ENCODE measurements at places on chromosomes 3 and 15.

- no peak for DNase-seq
Measured at GRCh38 chr3:30538791-30539190, 67.6 kb upstream of the TGFBR2 start.

GRCh38 chr15:93820566-93820965, 410.8 kb upstream of the MCTP2 start:
- no peak for DNase-seq

DNA sequence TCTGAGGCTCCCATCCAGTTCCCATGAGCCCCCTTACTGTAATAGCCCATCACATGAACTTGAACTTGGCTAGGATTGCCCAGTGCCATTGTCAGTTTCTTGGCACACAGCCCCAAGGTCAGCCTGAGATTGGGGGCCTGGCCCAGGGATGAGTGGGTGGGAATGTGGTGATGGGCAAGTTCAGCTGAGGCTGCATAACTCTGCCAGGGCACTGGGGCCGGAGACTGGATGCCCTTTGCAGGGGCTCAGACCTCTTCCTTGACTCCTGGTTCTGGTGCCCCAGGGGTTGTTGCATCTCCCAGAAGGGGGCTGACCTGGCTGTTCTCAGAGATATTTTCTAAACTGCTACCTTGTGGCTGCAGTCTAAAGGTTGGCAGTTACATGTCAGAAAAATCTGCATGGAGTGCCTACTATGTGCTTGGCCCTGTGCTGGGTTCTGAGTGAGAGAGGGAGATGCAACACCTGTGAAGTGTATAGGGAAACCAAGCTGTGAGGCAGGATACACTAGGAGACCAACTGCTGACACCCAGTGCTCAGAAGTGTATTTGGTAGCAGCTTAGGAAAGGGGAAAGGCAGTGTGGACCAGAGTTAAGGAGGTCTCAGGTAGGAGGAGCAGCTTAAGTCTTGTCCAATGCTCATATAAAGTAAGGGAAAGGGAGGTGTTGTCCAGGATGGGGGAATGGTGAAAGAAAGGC, 74.8 kb upstream of the PRR23C start:
- no peak for DNase-seq

- DNase-seq: no peak
Measured at GRCh38 chr3:153399636-153400035, 237.6 kb downstream of the RAP2B start.

- DNase-seq: no peak
Measured at GRCh38 chr15:96448923-96449322, 118.4 kb downstream of the NR2F2 start.

- DNase-seq: peak; percentile 55
Measured at GRCh38 chr3:136862617-136863322, 762 bp downstream of the NCK1 start.

DNA sequence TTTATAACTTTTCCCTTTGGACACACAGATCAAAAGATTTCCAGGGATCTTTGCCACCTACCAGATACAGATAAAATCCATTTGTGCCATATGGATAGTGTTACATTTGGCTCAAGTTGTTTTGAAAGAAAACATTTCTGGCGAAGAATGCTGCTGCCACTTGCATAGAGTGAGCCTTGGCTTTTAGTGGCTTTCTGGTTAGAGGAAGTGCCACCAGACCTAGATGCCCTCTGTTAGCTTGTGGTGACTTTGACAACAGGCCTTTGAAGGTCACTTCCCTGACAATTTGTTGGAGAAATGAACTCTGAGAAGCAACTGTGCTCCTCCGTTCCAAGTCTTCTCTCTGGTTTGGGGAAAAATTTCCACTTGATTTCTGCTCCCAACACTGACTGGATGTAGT, 158.0 kb downstream of the CHST2 start:
- DNase-seq: no peak

GRCh38 chr3:1423566-1424089, 330.8 kb downstream of the CNTN6 start:
- DNase-seq: no peak

DNA sequence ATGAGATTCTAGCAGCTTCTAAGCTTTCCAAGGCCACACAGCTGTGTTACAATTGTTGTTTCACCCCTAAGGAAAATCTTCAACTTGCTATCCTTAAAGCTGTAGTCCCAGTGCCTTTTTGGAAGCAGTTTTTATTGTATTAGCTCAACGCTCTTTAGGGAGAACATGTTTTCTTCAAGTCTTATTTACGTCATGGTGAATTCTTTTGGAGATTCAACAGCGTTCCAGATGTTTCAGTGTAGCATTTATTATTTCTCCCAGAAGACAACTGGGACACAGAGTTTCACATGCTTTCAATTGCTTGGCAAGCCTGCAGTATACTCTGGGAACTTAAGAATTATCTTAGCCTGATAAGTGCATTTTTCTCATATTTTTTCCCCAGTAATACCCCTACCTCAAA, 888.3 kb downstream of the PLOD2 start:
- no peak for DNase-seq

DNA sequence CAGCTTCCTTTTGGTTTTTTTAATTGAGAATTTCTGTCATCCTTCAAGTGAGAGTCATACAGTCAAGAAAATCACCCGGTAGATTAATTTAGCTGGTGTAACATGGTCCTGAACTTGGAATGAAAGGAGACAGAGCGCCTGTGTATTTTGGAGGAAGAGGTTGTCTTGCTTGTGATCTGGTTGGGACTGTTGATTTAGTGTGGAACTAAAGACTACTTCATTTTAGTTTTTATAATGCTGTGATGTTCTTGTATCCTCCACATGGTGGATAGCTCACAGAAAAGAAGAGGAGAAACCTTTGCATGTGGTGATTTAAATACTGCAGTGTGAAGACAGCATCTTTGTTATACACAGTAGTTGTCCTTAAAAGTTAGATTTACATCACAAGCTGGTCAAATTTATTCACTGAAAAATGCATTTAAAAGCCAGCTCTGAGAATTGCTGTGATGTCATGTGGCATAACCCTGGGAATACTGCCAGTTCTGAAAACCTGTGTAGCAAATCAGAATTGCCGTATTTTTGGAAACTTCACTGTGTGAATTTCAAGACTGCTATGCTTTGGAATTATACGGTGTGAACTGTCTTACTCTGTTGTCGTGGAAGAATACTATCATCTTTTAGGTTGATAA, 268.5 kb downstream of the PTPRG start:
- no peak for DNase-seq

GRCh38 chr15:67927501-67928168, 87.8 kb upstream of the RNU6-1 start:
- no peak for DNase-seq

DNA sequence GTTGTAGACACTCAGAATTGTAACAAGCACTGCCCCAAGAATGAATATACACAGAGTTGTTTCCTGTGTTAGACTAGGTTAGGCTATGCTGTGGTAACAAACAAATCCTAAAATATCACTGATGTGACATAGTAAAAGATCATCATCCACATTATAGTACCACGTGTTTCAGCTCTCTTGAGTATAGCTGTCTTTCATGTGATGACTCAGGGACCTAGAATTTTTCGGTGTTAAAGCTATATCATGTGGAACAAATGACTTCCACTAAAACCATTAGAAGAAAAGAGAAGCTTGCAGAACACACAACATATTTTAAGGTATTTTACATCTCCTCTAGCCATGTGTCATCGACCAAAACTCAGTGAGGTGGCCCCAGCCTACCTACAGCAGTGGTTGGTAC, 307.9 kb upstream of the RBMS3 start:
- no peak for DNase-seq

- no peak for DNase-seq
Measured at GRCh38 chr3:172543419-172543818, 20.2 kb upstream of the TNFSF10 start.

DNA sequence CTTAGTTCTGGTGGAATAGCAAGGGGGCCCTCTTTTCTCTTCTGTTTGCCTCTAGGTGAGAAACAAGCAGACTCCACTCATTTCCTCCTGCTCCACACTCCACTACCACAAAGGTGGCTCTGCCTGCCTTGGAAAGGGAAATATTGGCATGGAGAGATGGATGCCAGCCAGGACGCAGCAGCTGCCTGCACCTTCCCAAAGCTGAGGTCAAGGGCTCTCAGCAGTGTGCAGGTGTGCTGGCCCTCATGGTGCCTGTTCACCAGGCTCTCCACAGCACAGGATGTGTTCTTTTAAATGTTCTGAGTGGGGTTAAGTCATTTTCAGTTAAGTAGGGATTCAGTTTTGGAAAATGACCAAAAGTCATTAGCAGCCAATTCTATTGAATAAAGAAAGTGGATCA, 211.2 kb upstream of the STRIT1 start:
- no peak for DNase-seq

GRCh38 chr3:159861369-159861987, 127.2 kb upstream of the IL12A start:
- DNase-seq: no peak

GRCh38 chr3:171219258-171219657, 192.7 kb upstream of the SLC2A2 start:
- no peak for DNase-seq

GRCh38 chr15:27884726-27885125, 214.4 kb downstream of the OCA2 start:
- DNase-seq: no peak

DNA sequence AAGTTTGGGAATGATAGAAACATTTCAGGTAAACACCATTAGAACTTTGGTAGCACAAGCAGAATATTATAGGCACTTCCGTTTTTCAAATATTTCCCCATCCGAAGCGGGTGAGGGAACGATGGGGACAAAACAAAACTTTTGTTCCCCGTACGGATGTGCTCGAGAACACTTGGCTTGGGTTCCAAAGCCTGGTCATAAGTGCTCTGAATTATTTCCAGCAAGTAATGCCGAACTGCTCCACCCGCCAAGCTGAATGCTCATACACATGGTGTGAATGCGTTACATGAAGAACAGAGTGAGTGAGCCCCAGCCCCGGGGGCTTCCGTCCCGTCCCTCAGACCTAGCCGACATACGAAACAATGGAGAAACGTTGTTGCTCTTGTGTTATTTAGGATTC, 438.2 kb upstream of the ARRDC4 start:
- no peak for DNase-seq

DNA sequence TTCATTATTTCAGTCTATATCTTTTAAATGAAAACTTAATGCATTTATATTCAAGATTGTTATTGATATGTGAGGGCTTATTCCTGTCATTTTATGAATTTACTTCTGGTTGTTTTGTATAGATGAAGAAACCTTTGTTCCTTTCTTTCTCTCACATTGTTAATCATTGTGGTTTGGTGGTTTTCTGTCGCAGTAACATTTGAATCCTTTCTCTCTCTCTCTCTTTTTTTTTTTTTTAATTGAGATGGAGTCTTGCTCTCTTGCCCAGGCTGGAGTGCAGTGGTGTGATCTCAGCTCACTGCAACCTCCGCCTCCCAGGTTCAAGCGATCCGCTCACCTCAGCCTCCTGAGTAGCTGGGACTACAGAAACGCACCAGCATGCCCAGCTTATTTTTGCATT, 22.1 kb downstream of the AGBL1 start:
- no peak for DNase-seq

- DNase-seq: no peak
Measured at GRCh38 chr15:99568625-99569352, 3.0 kb downstream of the MEF2A start.

DNA sequence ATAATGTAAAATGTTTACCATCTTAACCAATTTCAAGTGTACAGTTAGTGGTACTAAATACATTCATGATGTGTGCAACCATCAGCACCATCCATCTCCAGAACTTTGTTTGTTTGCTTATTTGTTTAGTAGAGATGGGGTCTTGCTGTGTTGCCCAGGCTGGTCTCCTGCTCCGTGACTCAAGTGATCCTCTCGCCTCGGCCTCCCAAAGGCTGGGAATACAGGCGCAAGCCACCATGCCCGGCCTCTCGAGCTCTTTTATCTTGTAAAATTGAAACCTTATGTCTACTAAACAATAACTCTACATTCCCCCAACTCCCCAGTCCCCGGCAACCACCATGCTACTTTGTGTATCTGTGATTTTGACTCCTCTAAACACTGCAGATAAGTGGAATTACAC, 31.9 kb downstream of the FBXO45 start:
- DNase-seq: no peak

- DNase-seq: no peak
Measured at GRCh38 chr15:75420698-75421097, 30.8 kb downstream of the SIN3A start.

- no peak for DNase-seq
Measured at GRCh38 chr3:156551746-156552145, 3.2 kb downstream of the SSR3 start.

- no peak for DNase-seq
Measured at GRCh38 chr15:70459312-70459711, 304.0 kb downstream of the UACA start.

- DNase-seq: no peak
Measured at GRCh38 chr3:40718209-40718608, 193.4 kb downstream of the ZNF621 start.

GRCh38 chr3:37032961-37033360, 39.6 kb downstream of the MLH1 start:
- DNase-seq: no peak

DNA sequence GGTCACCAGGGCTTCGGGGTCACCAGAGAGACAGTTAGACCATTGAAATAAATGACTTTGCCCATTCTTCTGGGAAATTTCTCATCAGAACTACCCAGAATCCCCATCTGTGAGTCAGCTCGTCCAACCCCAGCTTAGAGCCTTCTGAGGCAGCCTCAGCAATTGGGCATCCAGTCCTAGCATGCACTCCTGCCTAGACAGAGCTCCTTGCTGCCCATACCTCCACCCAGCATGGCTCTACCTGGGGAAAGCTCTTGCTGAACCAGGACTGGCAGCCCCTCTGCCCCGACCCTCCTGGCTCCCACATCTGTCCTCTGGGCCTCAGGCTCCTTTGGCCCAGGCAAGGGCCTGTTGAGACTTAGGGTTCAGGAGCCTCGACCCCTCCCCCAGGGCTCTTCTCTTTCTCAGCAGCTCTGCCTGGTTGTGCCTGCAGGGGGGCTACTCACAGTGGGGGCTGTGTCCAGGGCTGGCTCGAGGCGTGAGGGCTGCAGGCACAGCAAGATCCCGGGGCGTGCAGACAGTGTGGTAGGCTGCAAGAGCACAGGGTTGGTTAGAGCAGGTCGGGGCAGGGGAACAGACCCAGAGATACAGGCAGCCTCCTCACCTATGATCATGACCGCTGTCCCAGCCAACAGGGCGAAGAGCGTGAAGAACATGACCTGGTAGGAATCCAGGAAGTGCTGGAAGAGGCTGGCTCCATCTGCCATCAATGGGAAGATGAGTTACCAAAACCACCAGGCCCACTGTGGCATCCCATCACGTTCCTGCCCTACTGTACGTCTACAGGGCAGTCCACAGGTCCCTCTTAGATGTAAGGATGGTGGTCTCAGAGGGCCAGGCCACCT, 101.3 kb downstream of the NUP210 start:
- no peak for DNase-seq

- no peak for DNase-seq
Measured at GRCh38 chr15:101280007-101280406, 2.7 kb upstream of the SELENOS start.

DNA sequence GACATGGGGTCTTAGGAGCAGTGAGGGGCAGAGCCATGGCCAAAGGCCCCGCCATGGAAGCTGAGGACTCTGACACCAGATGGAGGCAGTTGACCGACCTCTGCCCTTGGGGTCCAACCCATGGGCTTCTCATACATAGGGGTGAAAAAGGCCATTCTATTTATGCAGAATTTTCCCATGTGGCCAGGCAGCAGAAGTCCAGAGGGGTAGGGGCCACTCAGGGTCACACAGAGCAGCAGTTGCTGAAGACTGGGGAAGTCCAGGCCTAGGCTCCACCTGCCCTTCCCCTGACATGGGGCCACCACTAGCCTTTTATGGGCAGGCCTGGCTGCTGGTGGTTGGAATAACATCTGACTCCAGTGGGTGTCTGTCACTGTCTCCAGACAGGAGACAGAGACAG, 6.4 kb downstream of the PRSS50 start:
- DNase-seq: no peak

All from CD4-positive, alpha-beta T cell treated with Interleukin-21 for 1 hour (primary cell).